Gastrocnemius medialis (tissue), 4 donors: ENCODE measurements at places on chromosomes 12 and 14. TPM values are rescaled to one million over a fixed set of nuclear protein-coding genes. Genes with fewer than 3 reads are reported as not detected.

DNA sequence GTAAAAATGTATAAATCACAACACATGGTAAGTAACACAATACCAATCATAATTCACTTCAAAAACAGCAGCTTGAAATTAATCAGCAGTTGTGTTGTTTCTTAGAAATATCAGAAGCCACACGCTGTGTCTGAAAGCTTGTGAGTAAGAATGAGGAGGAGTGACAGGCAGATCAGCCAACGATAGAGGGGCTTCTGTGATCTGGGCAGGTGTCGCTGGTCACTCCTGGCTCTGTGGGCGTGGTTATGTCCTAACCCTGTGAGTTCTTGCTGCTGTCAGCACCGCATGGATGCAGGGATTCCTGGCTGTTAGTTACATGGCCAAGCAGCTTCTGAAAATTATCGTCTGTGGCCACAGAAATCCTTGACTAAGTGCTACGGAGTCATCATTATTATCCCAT lies 123.4 kb downstream of the SLC25A47 start:
- no peak overlapping the region for H3K4me3 ChIP-seq
- H3K36me3 ChIP-seq: no peaks in the 10 kb centered on the region
- no peaks in the 10 kb centered on the region for H3K4me1 ChIP-seq
- no peaks in the 10 kb centered on the region for H3K27me3 ChIP-seq

Gene KCNH3
- total RNA-seq: not detected

GRCh38 chr14:99394602-99395156 lies 86.0 kb downstream of the SETD3 start:
- peaks cover 18% of the 10 kb centered on the region for H3K4me1 ChIP-seq
- no peak overlapping the region for H3K27ac ChIP-seq
- no peak for DNase-seq
- peaks cover 16% of the 10 kb centered on the region for H3K36me3 ChIP-seq
- no peak overlapping the region for H3K4me3 ChIP-seq

GRCh38 chr12:122937622-122938091 lies 28.6 kb downstream of the ABCB9 start:
- H3K27me3 ChIP-seq: no peaks in the 10 kb centered on the region
- H3K4me1 ChIP-seq: peaks cover 10% of the 10 kb centered on the region
- H3K27ac ChIP-seq: peak overlapping the region; percentile 27
- DNase-seq: peak; percentile 62
- H3K4me3 ChIP-seq: no peak overlapping the region

DNA sequence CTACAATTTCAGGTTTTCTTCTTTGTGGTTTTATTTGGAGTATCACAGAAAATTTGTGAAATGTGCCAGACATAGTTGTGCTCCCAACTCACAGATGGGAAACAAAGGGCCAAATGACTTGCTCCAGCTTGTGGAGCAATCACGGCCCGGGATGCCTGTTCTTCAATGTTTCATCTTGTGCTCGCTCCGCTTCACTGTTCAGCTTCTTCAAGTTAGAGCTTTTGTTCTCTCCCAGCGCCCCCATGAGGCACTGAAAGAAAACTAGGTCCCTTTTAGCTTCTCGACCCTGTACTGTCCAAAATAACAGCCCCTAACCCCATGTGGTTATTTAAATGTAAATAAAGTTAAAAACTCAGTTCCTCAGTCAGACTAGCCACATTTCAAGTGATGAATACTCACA lies 187.9 kb upstream of the STXBP6 start:
- H3K4me3 ChIP-seq: no peak overlapping the region
- no peaks in the 10 kb centered on the region for H3K27me3 ChIP-seq
- H3K36me3 ChIP-seq: no peaks in the 10 kb centered on the region
- no peak for DNase-seq
- H3K27ac ChIP-seq: no peak overlapping the region
- no peaks in the 10 kb centered on the region for H3K4me1 ChIP-seq

Gene SART3
- total RNA-seq: 38.1 TPM

GRCh38 chr14:88195676-88196075 lies 127.4 kb downstream of the KCNK10 start:
- no peak overlapping the region for H3K4me3 ChIP-seq
- H3K4me1 ChIP-seq: no peaks in the 10 kb centered on the region
- H3K27ac ChIP-seq: no peak overlapping the region
- no peak for DNase-seq

GRCh38 chr12:122403115-122403770 lies 19.2 kb downstream of the CLIP1 start:
- no peak for DNase-seq
- H3K27ac ChIP-seq: peak overlapping the region; percentile 96
- no peak overlapping the region for H3K4me3 ChIP-seq
- no peaks in the 10 kb centered on the region for H3K36me3 ChIP-seq
- H3K27me3 ChIP-seq: no peaks in the 10 kb centered on the region
- peaks cover 54% of the 10 kb centered on the region for H3K4me1 ChIP-seq

Gene ITGA7
- 83.8 TPM for total RNA-seq

- no peak overlapping the region for H3K27ac ChIP-seq
- DNase-seq: no peak
- H3K36me3 ChIP-seq: no peaks in the 10 kb centered on the region
Observed at GRCh38 chr12:11877869-11878780, 192.6 kb upstream of the BCL2L14 start.

- H3K36me3 ChIP-seq: peaks cover 65% of the 10 kb centered on the region
- no peak overlapping the region for H3K27ac ChIP-seq
- H3K4me1 ChIP-seq: no peaks in the 10 kb centered on the region
- no peak for DNase-seq
Observed at GRCh38 chr14:76194327-76194726, 42.6 kb downstream of the GPATCH2L start.
